T-helper 1 cell treated with Interleukin-12 subunit alpha and Interleukin-12 subunit beta and Interleukin-4 antibody, amounts not matched to agents 30 ng/mL and 1 ng/mL, for 36 hours (primary cell): ENCODE measurements at places on chromosomes 7 and 10. TPM values are rescaled to one million over a fixed set of nuclear protein-coding genes. Genes with fewer than 3 reads are reported as not detected.

MYOF gene
- 1.8 and 2.3 TPM in 2 replicates for total RNA-seq

PNLIPRP3 gene
- not detected in 2 replicates for total RNA-seq

ASB13 gene
- total RNA-seq: 4.9 and 6.3 TPM in 2 replicates

BLNK gene
- total RNA-seq: not detected in 2 replicates

ASB10 gene
- total RNA-seq: not detected in 2 replicates

AKR1D1 gene
- not detected in 2 replicates for total RNA-seq

PAPOLB gene
- total RNA-seq: not detected in 2 replicates

GIMAP8 gene
- 54.3 and 54.5 TPM in 2 replicates for total RNA-seq

VSTM4 gene
- 0.07 and 0.10 TPM in 2 replicates for total RNA-seq

HABP2 gene
- not detected in 2 replicates for total RNA-seq

SRGN gene
- 294 and 300 TPM in 2 replicates for total RNA-seq

COL1A2 gene
- total RNA-seq: 3.9 and 4.6 TPM in 2 replicates

SUN3 gene
- not detected in 2 replicates for total RNA-seq

CCDC172 gene
- not detected in 2 replicates for total RNA-seq

MLXIPL gene
- total RNA-seq: not detected in 2 replicates

MCM10 gene
- 50.7 and 55.5 TPM in 2 replicates for total RNA-seq

PRPS1L1 gene
- total RNA-seq: not detected in 2 replicates

C7orf57 gene
- 0.10 TPM in 1 of 2 replicates, not detected in the other for total RNA-seq

ZNF786 gene
- total RNA-seq: 9.3 and 10.3 TPM in 2 replicates

TRAPPC14 gene
- 58.1 and 61.1 TPM in 2 replicates for total RNA-seq

CFAP43 gene
- total RNA-seq: not detected in 2 replicates

PNLIP gene
- total RNA-seq: not detected in 2 replicates

TMUB1 gene
- 55.1 and 65.4 TPM in 2 replicates for total RNA-seq

GARS1 gene
- total RNA-seq: 156 and 158 TPM in 2 replicates

MINDY4 gene
- 0.66 and 0.78 TPM in 2 replicates for total RNA-seq

LGI1 gene
- total RNA-seq: not detected in 2 replicates

TRIM74 gene
- 2.6 and 3.3 TPM in 2 replicates for total RNA-seq

LIPN gene
- total RNA-seq: not detected in 2 replicates

KCP gene
- 0.10 and 0.20 TPM in 2 replicates for total RNA-seq

ELMO1 gene
- total RNA-seq: 120 and 127 TPM in 2 replicates

PRKCQ gene
- 68.8 and 71.5 TPM in 2 replicates for total RNA-seq

LARP4B gene
- 124 and 128 TPM in 2 replicates for total RNA-seq

GRM8 gene
- total RNA-seq: not detected in 2 replicates

ZP3 gene
- 5.5 and 6.6 TPM in 2 replicates for total RNA-seq

ACTA2 gene
- total RNA-seq: 8.8 and 9.1 TPM in 2 replicates

WDR86 gene
- not detected in 2 replicates for total RNA-seq
